Memory B cell (primary cell): ENCODE measurements at places on chromosomes 12 and 14.

GRCh38 chr12:75011120-75011519, 198.5 kb downstream of the KCNC2 start:
- no peak for DNase-seq

- DNase-seq = no peak
Observed at GRCh38 chr12:122975790-122976647, 975 bp downstream of the OGFOD2 start.

DNA sequence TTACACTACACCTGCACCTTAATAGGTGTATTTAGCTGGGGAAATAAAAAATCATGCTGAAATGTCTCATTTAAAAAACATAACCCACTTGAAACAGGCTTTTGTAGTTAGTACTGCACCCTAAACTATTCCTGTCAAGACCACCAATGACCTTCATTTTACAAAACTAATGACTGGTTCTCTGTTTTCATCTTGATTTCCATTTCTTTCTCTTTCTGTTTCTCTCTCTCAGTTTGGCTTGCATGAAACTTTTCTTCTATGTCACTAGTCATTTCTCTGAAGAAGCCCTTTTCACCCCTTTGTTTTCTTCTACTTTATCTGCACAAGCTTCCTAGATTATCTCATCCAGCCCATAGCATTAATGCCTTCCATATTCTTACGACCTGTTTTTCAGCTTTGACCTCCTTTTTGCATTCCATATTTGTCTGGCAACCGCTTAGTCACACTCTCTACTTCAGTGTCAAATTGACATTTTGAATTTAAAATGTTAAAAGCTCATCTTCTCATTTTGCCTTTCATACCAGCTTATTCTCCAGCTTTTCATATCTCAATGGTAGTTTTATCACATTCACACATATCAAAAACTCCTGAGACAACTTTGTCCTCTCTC, 32.7 kb upstream of the KLRF1 start:
- no peak for DNase-seq

DNA sequence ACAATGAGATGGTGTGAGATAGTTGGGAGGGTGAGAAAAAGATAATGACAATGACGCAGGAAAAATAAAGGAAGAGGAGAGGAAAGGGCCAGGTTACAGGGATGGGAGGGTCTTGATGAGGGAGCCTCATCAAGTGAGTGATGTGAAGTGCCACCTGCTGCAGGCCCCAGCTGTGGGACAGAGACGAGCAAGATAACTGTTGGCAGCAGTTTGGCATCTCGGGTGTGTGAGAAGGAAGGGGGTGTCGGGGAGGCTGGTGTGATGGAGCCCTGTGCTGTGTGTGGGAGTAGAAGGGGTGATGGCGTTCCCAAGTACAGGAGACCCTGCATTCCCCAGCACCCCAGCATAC, 11.4 kb upstream of the TAC3 start:
- no peak for DNase-seq

GRCh38 chr14:76968621-76969063, 59.9 kb downstream of the IRF2BPL start:
- no peak for DNase-seq

GRCh38 chr12:132503618-132504204, 13.8 kb downstream of the FBRSL1 start:
- DNase-seq = no peak
